Brain (organoid and tissue), 16 donors: ENCODE measurements at places on chromosomes 2 and 18. TPM values are rescaled to one million over a fixed set of nuclear protein-coding genes. Genes with fewer than 3 reads are reported as not detected.

The AMER3 gene
- 5.7 TPM for polyA plus RNA-seq

The NLRC4 gene
- not detected for polyA plus RNA-seq

The NEDD4L gene
- polyA plus RNA-seq = 38.5 TPM

The NT5C1B gene
- not detected for polyA plus RNA-seq

The COX7A2L gene
- 182 TPM for polyA plus RNA-seq

The SPC25 gene
- polyA plus RNA-seq = 22.3 TPM

The OR6B2 gene
- not detected for polyA plus RNA-seq

The RHOB gene
- 173 TPM for polyA plus RNA-seq

DNA sequence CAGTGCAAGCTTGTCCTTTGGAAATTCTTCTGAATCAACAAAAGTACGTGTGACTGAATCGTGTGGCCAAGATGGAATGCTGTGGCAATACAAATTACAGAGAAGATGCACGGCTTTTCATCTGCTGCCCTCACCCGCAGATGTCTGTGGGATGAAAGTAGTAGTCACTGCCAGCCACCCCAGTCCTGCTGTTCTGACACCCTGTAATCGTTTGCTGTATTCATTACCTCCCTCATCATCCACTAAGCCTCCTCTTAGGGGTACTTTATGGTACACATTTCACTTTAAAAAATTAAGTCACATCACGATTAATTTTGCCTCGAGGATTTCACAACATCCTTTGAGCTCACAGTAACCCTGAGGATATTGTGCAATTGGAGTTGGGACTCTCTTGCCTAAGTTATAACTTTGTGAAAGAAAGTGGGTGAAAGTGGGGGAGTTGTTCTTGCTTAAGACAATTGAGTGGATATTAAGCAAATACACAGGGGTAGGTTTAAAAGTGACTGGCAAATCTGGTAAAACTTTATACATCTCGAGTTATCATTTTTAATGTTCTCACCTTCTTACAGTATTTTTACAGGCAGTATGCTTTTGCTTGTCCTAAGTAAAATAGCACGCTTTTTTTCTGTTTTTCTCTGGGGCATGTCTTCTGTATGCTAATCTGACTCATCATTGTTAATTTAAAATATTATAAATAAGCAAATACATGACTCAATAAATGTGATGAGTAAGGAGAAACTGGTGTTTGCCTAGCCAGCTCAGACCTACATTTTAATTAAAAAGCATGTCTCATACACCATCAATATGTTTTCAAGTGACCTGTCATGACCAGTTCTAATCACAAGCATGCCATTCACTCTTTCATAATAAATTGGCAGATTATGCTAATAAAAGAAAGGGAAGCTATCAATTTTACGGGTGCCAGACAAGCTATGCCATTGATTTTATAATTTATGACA lies 680.9 kb downstream of the IRS1 start:
- peak; percentile 50 for DNase-seq

DNA sequence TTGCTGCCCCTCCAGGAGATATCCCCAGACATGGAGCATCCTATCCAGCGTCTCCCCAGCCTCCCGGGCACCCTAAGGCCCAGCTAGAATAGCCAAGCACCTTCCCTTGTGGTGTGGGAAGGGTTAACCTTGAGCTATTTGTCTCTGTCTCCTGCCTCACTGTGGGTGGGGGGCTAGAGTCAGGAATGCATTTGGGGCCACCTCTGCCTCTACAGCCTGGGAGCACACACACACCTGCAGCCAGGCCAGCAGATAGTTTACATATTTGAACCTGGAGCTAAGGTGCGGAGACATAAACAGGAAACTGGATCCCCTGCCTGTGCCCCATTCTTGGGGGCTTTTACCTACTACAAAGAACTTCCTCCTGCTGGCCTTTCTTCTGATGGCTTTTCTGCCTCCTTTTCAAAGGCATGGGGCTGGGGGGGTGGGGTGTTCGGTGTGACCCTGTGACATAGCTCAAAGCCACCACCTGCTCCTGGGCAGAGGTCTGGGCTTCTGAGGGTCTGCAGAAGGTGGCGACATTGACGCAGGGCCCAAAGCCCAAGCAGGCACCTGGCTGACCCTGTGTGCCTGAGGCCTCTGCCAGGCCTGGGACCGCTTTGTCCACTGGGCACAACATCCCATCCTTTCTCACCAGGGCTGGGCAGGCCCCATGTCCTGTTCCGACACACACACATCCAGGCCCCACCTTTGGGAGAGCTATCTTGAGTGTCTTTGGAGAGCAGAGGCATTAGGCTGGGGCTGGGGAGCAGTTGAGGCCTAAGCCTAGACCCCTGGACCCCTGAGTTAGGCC lies 34.2 kb downstream of the EMX1 start:
- no peak for DNase-seq

- DNase-seq = no peak
These were observed 94.8 kb upstream of the UXS1 start for GRCh38 chr2:106288873-106289272.

DNA sequence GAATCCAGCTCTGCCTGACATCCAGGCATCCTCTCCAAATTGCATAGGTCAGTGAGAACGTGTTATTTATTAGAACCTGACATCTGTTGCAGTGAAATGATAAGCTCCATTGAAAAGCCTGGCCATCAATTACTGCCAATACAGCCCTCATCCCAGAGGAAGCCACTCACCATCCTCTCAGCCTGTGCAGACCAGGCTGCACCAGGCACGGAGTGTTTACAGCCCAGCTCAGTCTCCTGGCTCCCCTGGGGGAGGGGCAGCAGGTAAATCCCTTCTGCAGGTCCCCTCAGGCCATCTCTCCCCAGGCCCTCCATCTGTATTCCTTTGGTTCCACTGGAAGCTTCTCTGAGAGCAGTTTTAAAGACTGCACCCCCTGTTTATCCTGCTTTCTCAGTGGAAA lies 82.6 kb upstream of the FOSL2 start:
- no peak for DNase-seq

- DNase-seq = peak; percentile 94
These were observed 18.9 kb downstream of the TTR start for GRCh38 chr18:31610286-31611205.

GRCh38 chr18:75104483-75104882 lies 104.5 kb downstream of the PTGR3 start:
- no peak for DNase-seq

DNA sequence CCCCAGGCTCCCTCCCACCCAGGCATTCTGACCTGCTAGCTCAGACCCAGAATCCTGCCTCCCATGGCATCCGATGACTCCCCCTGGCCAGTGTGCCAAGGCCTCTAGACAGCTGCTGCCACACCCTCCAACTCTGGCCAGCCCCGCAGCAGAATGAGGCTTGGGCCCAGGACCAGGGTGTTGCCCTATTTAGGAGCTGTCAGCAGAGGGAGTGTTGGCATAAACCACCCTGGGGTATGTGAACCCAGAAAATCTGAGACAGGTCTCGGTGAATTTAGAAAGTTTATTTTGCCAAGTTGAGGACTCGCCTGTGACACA lies 134.3 kb downstream of the KLHL29 start:
- DNase-seq = no peak

DNA sequence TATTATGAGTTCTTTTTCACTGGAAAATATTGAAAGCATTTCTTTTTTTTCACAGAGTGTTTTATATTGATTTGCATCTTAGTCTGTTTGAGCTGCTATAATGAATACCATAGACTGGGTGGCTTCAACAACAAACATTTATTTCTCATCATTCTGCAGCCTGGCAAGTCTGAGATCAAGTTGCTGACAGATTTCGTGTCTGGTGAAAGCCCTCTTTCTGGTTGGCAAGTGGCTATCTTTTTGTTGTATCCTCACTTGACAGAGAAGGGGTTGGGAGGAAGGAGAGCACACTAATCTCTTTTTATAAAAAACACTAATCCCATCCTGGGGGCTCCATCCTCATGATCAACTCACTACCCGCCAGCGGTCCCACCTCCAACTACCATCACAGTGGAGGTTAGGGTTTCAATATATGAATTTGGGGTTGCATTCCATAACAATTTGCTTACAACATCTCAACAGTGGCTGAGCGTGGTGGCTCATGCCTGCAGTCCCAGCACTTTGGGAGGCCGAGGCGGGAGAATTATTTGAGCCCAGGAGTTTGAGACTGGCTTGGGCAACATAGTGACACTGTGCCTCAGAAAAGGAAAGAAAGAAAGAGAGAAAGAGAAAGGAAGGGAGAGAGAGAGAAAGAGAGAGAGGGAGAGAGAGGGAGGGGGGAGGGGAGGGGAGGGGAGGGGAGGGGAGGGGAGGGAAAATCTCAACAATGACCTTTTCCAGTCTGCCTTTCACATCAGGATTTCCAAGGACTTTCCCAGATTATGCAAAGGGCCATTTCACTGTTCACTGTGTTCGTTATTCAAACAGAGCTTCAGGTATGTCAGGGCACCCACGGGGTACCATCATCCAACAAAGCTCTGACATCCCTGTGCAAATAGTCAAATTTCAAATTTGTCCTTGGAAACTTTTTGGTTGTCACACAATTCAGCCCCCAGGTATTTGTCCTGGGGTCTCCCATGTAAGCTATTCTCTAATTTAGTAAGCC lies 111.1 kb downstream of the AP1S3 start:
- DNase-seq = no peak

GRCh38 chr2:64641599-64641998 lies 12.1 kb downstream of the SERTAD2 start:
- no peak for DNase-seq

- DNase-seq = no peak
These were observed 81.9 kb downstream of the TMEM131 start for GRCh38 chr2:97913846-97914245.

- no peak for DNase-seq
These were observed 69.7 kb upstream of the NRP2 start for GRCh38 chr2:205612636-205613035.

GRCh38 chr2:157838442-157839161 lies 37.5 kb downstream of the ACVR1 start:
- DNase-seq = peak; percentile 53

DNA sequence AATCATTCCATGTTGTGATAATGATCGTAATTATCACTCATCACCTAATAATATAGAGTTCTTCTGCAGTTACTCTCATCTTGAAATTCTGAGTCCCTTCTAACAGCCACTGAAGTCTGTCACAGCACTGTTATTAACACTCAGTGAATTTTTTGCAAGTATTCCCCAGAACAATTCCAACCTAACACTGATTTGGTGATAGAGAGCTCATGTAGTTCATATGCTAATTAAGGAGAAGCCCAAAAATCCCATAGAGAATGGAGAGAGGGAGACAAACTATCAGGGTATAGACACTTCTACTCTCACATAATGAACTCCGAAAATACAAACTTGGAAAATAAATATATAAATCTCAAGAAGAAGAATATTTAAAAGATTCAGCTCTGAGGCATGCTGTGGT lies 1253.4 kb upstream of the NXPH2 start:
- no peak for DNase-seq

DNA sequence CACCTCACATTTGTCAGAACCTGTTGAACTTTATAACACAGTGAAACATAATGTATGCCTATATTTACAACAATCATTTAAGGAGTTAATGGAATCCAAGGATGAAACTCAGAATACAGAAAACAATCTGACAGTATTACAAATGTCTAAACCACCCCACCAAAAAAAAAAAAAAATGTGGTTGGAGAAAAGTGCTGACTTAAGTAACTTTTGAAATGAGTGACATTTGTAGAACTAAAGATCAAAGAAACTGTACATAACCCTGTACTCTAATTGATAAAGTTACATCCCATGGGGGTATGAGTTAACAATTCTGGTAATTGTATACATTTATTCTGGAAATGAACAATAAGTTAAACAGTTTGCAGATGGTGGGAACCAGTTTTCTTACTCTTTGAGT lies 372.1 kb upstream of the TMEFF2 start:
- no peak for DNase-seq

GRCh38 chr2:150191349-150191748 lies 296.1 kb downstream of the RND3 start:
- no peak for DNase-seq

- no peak for DNase-seq
These were observed 228.9 kb downstream of the BCL11A start for GRCh38 chr2:60324536-60324935.

GRCh38 chr2:170660409-170660808 lies 54.7 kb upstream of the SP5 start:
- peak; percentile 22 for DNase-seq

DNA sequence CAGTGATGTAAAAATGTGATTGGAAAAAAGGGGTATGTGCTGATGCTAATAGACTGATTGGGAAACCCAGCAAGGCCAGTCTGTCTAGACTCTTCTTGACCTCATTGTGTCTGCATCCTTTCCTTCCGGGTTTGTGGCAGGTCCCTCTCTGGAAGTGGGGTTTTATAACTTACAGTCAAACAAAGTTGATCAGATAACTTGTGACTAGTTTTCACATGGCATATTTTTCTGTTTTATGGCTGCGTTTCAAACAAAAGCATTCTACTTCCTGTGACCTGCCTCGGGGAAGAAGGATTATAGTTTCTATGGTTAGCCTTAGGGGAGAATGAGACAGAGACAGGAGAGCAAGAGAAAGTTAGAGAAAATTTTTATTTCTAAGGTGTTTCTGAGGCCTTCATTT lies 188.7 kb upstream of the HNMT start:
- DNase-seq = no peak

DNA sequence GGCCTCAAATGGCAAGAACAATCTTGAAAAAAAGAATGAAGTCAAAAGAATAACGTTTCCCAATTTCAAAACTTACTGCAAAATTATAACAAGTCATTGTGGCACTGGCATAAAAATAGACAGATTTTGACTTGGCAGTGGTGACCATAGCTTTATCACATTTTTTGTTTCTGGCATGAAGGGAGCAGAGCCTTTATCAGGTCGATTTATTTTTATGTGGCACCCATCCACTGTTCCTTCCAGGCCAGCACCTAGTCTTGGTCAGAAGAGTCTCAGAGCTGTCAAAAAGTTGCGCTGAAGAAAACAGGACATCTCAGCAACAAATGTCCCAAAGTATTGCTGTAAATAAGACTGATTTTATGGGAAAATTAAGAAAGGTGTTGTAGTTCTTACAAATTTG lies 92.4 kb downstream of the TRABD2A start:
- no peak for DNase-seq

GRCh38 chr18:50231621-50232020 lies 34.7 kb downstream of the CFAP53 start:
- DNase-seq = no peak

DNA sequence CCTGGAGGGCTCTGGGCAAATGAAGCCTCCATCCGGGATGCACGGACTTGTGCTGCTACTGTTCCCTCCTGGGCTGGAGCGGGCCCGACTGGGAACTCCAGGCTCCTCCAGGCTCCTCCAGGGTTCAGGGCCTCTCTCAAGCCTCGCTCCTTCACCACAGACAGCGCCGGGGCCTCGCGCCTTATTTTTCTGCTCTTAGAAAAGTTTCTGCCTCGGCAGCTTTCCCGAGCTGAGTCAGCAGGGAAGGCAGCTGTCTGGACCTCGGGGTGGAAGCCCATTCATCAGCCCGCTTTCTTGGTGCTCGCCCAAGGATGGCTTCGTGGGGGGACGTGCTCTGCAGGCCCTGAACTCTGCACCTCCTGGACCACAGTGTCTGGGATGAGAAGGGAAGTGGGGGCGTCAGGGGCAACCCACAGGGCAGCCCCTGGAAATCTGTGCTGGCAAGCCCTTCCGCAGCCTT lies 12.9 kb upstream of the TEX51 start:
- DNase-seq = no peak

DNA sequence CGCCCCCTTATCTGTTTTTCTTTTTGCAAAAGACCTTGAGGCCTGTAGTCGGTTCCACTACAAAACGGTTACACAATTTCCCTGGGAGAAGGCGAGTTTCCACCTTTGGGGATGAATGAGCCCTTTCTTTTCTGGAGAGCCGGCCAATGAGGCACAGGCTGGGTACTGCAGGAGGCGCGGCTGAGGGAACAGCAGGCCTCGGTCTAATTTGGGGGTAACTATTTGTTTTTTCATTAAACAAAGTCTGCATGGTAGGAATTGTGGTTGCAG lies 129.2 kb downstream of the MYCN start:
- peak; percentile 31 for DNase-seq

- no peak for DNase-seq
These were observed 1019.6 kb upstream of the PIK3C3 start for GRCh38 chr18:40935423-40935822.
